ENCODE measurements at places on chromosomes 7 and 10. TPM values are rescaled to one million over a fixed set of nuclear protein-coding genes. Genes with fewer than 3 reads are reported as not detected.

The IL2RA gene
- not detected for polyA plus RNA-seq

The ARPC1B gene
- polyA plus RNA-seq: 48.9 TPM

The GNGT1 gene
- not detected for polyA plus RNA-seq

The WDFY4 gene
- polyA plus RNA-seq: 3.9 TPM

The AMPH gene
- 4.8 TPM for polyA plus RNA-seq

The GRK5 gene
- 19.1 TPM for polyA plus RNA-seq

The DOCK4 gene
- 10.6 TPM for polyA plus RNA-seq

The SPRN gene
- polyA plus RNA-seq: 4.6 TPM

The ELFN1 gene
- 6.7 TPM for polyA plus RNA-seq

The GOLGA7B gene
- polyA plus RNA-seq: 0.23 TPM

The MGAM2 gene
- 0.04 TPM for polyA plus RNA-seq

The VWDE gene
- 1.5 TPM for polyA plus RNA-seq

The OR6B1 gene
- polyA plus RNA-seq: not detected

The ZNF485 gene
- polyA plus RNA-seq: 3.0 TPM

The INA gene
- polyA plus RNA-seq: 0.22 TPM

The KLF14 gene
- polyA plus RNA-seq: 1.5 TPM

Data from hindlimb muscle (tissue), 1 donor.